ENCODE measurements at places on chromosomes 5 and 9.

DNA sequence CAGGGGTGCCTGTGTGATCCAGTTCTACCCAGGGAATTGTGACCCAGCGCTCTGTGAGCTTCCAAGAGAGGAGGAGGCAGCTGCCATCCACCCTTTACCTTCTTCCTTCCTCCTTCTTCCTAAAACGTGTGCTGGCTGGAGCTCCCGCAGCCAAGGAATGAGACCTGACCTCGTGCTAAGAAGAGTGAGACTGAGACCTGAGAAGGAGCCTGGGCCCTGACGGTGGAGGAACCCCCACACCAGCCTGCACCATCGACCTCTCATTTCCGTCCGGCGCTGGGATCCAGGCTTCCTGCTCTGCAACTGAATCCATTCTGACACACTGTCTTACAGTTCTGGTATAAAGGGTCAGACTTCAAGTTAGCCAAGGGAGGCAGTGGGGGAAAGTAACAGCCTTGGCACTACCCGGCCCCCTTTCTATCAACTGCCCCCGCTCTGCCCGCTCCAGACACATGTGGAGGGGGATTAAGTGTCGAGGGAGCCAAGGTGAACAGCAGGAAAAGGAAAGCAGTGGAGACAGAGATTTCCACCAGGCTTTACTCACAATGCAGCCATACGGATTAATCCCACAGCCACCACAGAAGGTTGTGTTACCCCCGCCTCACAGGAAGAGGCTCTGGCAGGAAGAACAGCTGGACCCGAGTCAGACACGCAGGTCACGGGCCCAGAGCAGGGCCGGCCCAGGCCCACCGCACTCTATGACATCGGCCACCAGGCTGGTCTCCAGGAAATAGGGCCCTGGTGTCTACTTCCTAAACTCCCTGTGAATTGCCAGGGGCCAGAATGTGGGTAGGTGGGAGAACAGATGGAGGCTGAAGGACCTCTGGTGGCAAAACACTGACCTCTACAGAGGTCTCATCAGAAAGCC, 15.8 kb downstream of the MGAT1 start:
- DNase-seq, result no peak

- no peak for DNase-seq
Measured at GRCh38 chr9:6616951-6617602, 28.5 kb downstream of the GLDC start.

DNA sequence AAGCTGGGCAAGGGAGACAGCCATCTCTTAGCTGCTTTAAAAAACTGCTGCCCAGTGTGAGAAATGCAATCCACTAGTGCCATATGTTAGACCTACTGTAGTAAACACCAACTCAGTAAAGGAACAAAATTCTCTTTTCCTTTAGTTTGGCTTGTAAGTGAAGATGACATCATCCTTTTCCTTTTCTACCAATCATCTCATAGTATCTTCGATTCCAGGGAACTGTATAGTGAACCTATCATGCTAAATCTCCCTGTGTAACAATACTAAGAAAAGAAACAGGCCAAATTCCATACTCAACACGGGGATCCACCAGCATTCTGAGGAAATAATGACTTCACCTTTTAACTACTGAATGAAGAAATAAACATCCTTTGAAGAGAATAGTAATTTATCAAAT, 100.1 kb downstream of the RAPGEF6 start:
- DNase-seq, result no peak

DNA sequence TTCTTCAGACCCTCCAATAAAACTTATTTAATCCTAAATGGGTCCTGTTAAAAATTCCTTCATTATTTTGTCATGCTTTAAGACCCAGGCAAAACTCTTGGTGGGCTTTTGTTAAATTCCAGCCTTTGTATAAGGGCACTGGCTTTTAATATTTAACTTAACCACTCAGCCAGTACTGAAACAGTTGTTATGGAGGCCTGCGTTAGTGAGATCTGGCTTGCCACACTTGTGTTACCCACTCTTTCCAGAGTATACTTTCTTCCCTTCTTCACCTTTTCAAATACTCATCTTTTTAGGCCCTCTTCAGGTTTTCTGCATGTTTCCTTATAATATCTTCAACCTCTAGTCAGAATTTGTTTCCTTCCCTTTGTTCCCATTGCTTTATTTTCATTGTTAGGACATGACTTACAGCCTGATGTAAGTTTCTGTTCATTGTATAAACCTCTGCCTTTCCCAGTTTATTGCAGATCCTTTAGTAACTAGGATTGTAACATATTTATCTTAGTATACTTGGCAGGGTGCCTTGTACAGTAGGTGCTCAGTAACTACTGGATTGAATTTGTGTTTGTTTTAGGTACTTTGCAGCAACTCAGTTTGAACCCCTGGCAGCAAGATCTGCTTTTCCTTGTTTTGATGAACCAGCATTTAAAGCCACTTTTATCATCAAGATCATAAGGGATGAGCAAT, 48.8 kb downstream of the LNPEP start:
- no peak for DNase-seq

GRCh38 chr5:1349246-1349645, 4.3 kb upstream of the CLPTM1L start:
- DNase-seq, result no peak

DNA sequence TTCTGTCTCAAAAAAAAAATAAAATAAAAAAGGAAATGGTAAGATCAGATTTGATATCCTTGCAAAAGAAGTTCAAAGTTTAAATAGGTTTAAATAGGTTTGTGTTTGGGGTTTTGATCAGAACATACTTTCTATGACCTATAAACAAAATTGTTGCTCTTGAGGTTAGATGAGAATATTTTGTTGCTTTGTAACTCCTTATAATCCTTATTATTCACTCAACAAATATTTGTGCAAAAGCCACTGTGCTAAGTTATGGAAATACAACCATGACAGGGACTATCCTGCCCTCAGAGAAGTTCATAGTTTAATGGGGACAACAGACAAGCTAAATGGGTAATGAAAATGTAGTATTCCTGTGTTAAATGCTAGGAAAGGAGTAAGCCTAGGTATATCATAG, 71.5 kb downstream of the INVS start:
- no peak for DNase-seq

DNA sequence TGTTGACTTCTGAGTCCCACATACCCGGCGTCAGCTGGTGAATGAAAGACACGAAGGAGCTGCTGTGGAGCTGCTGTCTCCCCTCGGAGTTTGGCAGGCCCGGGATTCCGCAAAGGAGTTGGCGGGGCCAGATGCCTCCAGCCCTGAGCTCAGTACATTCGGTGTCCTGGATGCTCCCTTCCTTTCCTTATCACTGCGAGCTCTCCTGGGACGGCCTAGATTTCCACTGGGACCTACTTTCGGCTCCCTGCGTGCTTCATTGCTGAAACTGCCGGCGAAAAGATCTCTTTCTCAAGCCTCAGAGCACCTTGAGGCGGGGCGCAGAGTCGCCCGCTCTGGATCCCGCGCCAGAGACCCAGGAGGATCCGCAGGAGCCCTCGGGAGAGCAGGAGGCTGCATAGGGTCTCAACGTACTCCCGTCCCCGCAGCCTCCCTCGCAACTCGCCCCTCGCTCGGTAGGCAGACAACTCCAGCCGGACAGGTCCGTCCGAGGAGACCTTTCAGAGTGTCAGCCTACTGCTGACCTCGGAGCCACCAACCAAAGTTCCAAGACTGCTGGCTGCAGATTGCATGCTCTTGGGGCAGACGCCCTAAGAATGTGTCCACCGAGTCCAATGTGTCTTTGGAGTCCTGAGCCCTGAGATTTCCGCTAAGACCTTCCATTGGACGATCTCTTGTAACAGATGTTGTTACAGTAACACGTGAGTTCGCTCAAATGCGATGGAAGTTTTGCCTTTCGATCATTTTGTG, 6.1 kb downstream of the ANXA2R start:
- no peak for DNase-seq

DNA sequence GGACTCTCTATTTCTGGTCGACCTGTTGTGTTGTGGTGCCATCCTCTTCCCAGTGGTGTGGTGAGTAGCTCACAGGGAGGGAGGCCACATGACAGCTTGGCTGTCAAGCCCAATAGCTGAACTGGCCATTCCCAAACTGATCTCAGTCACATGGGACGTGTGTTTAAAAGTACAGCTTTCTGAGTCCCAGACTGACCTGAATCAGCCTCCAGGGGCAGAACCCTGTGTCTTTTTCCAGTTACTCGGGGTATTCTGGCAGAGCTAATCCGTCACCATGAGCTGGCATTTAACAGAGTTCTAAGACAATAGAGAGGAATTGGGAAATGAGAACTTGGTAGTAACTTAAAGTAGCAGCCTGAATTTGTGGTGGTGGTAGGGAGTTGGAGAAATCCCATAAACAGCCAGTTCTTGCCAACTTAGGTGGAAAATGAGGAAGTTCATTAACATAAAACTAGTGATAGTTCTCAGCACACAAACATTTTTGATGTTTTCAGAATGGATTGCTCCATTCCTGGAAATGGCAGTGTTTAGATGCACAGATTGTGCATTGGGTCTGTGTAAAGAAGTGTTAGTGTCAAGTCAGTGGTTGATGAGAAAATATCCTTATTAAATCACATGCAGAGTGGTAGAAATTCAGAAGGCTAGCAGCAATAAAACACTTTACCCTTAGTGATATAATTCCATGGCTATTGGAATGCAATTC, 50.9 kb downstream of the GPR107 start:
- no peak for DNase-seq

GRCh38 chr5:83077662-83078261, 415 bp downstream of the XRCC4 start:
- peak; percentile 20 for DNase-seq

GRCh38 chr9:118631956-118632355, 737.3 kb downstream of the BRINP1 start:
- DNase-seq, result no peak

All from RWPE1 (cell line).